ENCODE measurements at places on chromosomes 3 and 15.

- DNase-seq: no peak
These were observed 27.7 kb upstream of the VPS33B start for GRCh38 chr15:91050128-91050455.

DNA sequence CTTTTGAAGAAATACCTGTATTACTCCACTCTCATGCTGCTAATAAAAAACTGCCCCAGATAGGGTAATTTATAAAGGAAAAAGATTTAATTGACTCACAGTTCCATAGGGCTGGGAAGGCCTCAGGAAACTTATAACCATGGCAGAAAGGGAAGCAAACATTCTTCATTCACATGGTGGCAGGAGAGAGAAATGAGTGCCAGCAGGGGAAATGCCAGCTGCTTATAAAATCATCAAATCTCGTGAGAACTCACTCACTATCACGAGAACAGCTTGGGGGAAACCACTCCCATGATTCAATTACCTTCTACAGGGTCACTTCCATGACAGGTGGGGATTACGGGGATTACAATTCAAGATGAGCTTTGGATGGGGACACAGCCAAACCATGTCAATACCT, 18.7 kb downstream of the MFSD1 start:
- DNase-seq: no peak

DNA sequence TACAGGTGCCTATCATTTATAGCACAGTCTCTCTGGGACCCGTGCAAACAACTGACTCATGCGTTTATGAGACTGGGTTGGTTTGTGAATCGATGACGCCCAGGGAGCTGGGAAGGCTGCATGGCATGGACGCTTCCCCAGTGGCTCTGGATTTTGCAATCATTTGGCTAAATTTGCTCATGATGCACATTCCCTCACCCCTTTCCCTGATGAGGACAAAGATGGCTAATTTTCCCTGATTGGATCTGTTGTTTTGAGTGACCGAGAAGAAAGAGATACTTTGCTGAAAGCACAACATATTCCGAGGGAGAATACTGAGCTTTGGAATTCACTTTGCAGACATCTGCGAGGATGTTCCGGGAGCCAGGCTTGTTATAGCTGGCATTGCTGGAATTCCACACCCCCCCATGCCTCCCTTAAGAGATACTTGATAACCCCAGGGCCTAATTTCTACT, 51.1 kb downstream of the CGNL1 start:
- no peak for DNase-seq

DNA sequence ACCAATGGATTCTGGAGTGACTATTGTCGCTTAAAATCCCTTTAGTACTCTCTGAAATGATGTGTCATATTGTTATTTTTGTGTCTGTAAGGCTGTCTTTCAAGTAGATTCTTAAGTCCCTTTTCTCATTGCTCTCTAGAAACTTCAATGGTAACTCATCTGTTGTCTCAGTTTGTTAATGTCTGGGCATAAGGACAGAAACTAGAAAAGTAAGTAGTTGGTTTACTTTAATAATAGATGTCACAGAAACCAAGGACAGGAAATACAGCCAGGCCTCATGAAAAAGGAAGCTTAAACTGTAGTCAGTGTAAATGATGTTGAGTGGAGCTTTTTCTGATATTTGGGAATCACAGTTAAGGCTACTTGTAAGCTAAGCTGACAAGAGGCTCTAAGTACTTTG, 730.2 kb upstream of the DPPA4 start:
- DNase-seq: no peak

GRCh38 chr3:195075199-195075940, 195.6 kb downstream of the XXYLT1 start:
- no peak for DNase-seq

GRCh38 chr15:91099616-91099994, 452 bp upstream of the SV2B start:
- DNase-seq: no peak

Measured in hypothalamus (tissue), 51 donors.